H1 (cell line): ENCODE measurements at places on chromosomes 12 and 14. TPM values are rescaled to one million over a fixed set of nuclear protein-coding genes. Genes with fewer than 3 reads are reported as not detected.

The SIRT4 gene
- 2.7 and 3.8 TPM in 2 replicates for polyA plus RNA-seq

The PZP gene
- 0.05 and 0.08 TPM in 2 replicates for polyA plus RNA-seq

The NPFF gene
- polyA plus RNA-seq, result not detected in 2 replicates

The MYO1H gene
- polyA plus RNA-seq, result 0.03 and 0.05 TPM in 2 replicates

The PRPH gene
- 0.79 and 1.1 TPM in 2 replicates for polyA plus RNA-seq

The POTEM gene
- not detected in 2 replicates for polyA plus RNA-seq

The SPATA7 gene
- polyA plus RNA-seq, result 2.7 and 3.8 TPM in 2 replicates

The PROX2 gene
- polyA plus RNA-seq, result 0.03 and 0.08 TPM in 2 replicates

The PAX9 gene
- polyA plus RNA-seq, result 0.05 TPM in 1 of 2 replicates, not detected in the other

The PPP2R5E gene
- 4.9 and 6.8 TPM in 2 replicates for polyA plus RNA-seq
